Mesothelial cell of epicardium (in vitro differentiated cells): ENCODE measurements at places on chromosomes 6 and 20. TPM values are rescaled to one million over a fixed set of nuclear protein-coding genes. Genes with fewer than 3 reads are reported as not detected.

The BPIFB4 gene
- not detected in 3 replicates for total RNA-seq

The EYA2 gene
- total RNA-seq: 9.0 to 10.2 TPM (median 9.3 TPM) in 3 replicates

The SRMS gene
- total RNA-seq: not detected in 3 replicates

The DNMT3B gene
- 7.5 to 8.5 TPM (median 8.5 TPM) in 3 replicates for total RNA-seq

The BCL2L1 gene
- total RNA-seq: 63.2 to 66.6 TPM (median 64.8 TPM) in 3 replicates

The SALL4 gene
- 14.8 to 20.5 TPM (median 18.9 TPM) in 3 replicates for total RNA-seq

The OR2J2 gene
- not detected in 3 replicates for total RNA-seq

The FILIP1 gene
- total RNA-seq: 9.7 to 11.3 TPM (median 10.4 TPM) in 3 replicates

DNA sequence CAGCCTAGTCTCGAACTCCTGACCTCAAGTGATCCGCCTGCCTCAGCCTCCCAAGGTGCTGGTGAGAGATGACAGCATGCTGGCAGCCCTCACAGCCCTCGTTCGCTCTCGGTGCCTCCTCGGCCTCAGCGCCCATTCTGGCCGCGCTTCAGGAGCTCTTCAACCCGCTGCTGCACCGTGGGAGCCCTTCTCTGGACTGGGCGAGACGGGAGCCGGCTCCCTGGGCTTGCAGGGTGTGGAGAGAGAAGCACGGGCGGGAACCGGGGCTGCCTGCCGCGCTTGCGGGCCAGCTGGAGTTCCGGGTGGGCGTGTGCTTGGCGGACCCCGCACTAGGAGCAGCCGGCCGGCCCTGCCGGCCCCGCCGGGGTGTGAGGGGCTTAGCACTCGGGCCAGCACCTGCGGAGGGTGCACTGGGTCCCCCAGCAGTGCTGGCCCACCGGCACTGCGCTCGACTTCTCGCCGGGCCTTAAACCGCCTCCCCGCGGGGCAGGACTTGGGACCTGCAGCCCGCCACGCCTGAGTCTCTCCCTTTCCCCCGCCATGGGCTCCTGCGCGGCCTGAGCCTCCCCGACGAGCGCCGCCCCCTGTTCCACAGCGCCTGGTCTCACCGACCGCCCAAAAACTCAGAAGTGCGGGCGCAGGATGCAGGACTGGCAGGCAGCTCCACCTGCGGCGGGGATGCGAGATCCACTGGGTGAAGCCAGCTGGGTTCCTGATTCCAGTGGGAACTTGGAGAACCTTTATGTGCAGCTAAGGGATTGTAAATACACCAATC is 31.5 kb upstream of the RANBP9 start:
- no peak for DNase-seq

DNA sequence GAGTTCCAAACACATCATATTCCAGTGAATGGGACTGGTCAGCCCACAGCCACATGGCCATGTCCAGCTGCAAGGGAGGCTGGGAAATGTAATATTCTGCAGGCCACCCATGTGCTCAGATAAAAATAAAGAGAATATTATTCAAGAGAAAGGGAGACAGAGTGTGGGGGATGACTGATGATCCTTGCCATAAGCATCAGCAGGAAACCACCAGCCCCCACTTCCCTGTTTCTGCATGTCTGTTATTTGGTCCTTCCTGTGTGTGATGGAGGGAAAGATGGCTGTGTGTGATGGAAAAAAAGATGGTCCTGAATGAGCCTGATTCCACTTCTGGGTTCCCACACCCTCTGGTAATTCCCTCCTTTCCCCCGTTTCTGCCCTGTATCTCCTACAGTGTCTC is 13.1 kb upstream of the RSPO4 start:
- no peak for DNase-seq

DNA sequence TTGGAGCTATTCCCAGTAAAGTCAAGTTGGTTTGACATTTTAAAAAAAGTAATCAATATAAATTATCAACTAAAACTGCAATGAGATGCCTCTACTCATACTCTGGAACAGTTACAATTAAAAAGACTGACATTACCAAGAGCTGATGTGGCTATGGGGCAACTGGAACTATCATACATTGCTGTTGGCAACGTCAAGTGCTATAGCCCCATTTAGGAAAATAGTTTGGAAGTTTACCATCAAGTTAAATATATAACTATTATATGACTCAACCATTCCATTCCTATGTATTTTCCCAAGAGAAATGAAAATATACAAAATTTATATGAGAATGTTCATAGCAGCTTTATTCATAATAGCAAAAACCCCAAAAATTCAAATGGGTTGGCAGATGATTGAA is 111.4 kb upstream of the HDGFL1 start:
- no peak for DNase-seq

GRCh38 chr6:38316099-38316868 is 323.4 kb downstream of the BTBD9 start:
- no peak for DNase-seq

- DNase-seq: no peak
Measured at GRCh38 chr20:53664121-53664520, 70.5 kb upstream of the ZNF217 start.

DNA sequence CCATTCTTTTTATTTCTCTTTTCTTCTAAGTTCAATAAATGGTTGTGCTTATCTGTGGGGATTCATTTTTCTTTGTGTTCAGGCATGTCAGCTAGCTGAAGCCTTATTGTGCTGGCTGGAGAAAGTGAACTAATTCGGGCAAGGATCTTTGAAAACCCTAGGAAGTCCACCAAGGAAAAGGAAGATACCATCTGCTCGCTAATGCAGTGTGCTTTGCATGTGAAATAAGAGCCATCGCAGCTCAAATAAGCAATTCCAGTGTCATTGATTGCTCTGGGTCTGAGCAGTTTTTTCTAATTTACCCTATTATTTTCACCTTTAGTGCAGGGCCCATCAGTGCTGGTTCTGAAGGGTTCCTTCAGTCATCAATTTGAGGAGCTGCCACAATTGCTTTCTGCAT is 309.4 kb upstream of the SOX4 start:
- DNase-seq: no peak

DNA sequence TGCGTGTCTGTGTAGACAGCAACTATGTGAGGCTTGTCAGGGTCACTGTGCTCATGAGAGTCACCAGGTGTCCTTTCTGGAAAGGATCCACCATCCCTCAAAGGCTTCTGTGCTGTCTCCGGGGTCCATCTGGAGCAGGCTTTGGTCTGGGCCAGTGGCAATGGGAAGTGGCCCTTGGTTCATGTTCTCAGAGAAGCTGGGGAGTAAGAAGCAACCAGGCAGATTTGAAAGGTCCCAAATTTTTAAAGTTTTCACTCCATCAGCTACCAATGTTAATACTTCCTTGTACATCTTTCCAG is 68.2 kb downstream of the GCNT2 start:
- DNase-seq: no peak

DNA sequence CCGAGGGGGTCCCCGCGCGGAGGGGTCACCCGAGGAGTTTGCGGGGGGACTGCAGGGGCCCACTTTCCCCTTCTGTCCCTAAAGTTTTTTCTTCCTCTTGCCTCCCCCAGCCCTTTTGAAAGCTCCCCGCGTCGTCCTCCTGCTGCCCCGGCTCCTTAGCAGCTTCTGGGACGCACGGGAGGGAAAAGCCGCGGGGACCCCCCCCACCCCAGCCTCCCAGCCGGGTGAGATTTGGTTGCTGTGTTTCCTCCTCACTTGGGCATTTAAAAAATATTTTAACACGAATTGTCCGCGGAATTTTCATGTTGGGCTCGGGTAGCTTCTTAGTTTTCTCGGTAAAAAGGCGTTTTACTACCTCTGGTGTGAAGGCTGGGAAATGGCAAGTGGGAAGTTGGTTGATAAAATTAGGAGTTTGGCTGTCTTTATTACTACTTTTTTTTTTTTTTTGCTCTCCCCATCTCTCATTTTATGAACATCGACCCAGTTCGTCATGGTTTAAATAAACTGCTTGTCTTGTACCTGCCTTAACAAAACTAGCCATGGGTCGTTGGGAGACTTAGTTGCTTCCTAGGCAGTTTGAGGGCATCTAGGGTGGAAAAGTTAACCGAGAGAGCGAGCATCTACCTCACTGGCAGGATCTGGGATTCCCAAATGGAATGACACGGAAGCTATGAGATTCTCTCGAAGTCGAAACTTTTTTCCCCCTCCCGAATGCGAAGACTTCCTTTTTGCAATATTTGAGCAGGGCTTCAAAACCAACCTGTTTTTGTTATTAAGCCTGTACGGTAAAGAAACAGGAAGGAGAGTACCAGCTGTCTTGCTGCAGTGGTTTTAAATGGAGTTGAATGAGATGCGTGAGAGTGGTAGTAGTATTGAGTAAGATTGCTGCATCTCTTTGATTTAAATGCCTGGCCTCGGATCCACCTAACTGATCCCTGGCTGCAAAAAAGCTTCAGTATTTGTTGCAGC is 868 bp downstream of the NCOA3 start:
- no peak for DNase-seq

DNA sequence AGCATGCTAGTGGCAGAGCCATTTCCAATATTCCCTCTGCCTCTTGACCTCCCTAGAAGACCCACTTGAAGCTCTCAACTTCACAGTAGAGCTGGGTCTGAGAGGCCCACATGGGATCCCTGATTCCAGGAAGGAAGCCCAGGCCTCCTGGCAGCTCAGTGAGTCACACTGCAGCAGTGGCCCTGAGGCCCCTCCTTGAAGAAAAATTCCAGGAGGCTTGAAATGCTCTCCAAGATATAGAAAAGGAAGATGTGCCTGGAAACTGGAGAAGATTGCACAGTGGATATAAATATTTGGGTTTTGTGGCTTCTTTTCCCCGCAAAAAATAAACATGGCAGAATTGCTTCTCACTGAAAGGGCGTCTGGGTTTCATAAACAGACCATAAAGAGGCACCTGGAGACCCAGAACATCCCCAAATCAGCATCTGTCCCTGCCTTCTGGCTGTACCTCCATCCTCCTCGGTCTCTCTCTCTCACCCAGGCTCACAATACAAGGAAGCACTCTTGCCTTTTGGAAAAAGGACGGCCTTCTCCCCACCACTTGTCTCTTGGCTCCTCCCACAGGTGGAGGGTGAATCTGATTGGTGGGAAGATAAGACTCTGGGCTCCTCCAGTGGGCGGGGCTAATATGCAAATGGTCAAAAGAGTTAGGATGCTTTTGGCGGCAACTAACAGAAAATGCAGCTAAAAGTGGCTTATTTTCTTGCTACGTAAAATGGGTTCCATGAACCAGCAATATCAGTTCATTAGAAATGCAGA is 200.0 kb upstream of the SULF2 start:
- DNase-seq: no peak

DNA sequence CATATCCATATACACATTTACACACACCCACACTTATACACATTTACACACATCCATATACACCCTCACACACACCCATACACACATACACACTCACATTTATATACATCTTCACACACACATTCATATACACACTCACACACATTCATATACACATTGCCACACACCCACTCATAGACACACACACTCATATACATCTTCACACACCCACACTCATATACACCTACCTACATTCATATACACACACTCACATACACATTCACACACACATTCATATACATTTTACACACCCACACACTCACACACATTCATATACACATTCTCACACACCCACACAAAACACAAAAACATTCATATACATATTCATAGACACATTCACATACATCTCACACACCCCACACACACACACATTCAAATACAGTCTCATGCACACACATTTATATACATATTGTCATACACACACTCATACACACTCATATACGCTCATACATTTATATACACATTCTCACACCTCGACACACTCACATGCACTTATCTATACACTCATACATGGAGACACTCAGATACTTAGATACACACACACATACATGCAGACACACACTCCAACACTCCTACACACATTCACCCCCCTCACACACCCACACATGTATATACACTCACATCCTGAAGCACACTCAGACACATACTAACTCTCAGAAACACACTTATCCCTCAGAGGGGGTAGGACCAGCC is 82.1 kb downstream of the MRPL14 start:
- DNase-seq: no peak

DNA sequence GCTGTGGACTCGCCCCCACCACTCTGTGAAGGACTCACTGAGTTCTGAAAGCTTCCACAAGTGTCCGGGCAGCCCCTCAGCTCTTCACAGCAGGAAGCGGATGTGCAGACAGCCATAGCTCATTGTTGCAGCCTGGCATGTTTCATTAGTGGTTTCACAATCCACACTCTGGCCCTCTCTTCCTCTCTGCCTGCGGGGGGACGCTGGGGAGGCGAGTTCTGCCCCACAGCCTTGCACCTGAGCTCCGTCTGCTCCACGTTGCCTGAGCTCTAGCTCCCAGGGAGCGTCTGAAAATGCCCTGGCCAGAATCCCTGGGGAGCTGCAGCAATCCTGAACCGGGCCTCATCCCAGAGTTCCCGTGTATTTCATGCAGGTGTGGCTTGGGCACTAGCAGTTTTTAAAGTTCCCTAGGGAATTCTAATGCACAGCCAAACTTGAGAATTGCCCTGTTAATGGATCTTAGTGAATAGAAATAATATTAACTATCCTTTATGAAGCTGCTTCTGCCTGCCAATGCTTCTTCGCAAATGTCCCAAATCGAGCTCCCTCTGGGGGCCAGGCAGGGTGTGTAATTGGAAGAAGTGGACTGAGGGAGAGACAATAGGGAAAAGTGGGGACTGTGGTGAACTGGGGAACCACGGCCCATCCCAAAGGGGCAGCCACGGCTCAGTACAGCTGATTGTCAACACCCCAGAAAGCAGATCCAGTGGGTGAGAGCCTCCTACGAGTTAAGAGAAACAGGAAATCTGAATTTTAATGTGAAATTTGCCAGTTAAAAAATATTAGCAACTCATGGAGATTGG is 51.5 kb downstream of the CTCFL start:
- DNase-seq: no peak

DNA sequence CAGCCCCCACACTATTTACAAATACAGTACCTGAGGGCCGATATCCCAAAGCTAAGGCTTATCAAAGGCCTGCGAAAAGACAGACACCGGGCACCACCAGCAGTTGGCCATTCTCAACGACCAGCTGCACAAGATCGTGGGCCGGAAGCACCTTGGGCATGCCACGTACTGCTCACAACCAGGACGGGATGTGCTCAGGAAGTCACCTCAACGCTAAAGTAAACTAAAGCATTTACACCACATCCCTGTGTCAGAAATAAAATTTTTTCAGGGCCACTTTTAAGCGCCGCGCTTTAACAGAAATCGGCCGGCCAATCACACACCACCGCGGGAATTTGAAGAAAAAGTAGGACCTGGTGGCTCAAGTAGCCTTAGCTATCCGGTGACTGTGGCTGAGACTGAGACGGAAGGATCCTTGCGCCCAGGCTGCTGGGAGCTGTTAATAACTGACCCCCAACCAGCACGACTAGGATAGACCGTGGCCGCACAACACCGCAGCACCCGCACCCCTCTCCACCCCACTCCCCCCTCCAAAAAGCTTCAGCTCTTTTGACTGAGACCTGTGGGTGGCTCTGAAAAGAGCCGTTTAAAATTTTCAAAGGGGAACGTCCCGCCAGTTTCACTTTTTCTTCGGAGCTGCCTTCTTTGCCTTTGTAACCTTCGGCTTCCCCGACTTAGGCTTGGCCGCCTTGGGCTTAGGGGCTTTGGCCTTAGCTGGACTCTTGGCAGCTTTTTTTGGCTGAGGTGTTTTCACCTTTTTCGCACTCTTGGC is 131.2 kb upstream of the BTN3A2 start:
- no peak for DNase-seq

- DNase-seq: no peak
Measured at GRCh38 chr20:38152175-38152620, 12.9 kb downstream of the TGM2 start.
